ENCODE measurements at places on chromosomes 12 and 14.

DNA sequence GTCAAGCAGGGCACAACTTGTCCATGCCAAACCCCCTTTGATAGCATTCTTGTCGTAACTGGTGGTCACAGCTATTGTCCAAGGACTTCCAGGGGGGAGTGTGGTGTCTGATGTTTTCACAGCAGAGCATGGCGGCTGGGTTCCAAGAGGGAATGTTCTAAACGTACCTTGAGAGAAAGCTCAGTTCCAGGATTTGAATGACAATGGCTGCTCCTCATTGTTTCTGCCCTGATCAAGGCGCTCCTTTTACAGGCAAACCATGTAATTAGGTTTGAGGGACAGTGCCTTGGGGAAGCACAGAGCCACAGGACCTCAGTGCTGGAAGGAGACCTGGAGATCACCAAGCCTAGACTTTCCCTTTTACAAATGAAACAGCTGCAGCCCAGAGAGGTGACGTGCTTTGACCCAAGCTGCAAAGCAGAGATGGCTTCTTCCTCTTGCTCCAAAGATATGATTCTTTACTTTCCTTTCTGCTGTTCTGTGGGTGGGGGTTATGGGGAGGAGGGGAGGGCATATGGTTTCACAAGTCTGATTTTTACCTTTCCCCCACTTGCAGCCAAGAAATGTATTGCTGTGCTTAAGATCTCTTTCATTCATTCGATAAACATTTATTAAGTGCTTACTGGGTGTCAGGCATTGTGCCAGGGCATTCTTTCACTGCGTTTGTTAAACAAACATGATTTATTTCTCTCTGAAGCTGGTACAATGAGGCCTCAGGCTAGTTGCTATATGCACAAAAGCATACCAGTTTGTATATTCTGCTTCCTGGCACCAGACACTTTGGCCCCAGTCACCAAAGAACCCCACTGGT, 172.8 kb downstream of the KTN1 start:
- no peak for DNase-seq

GRCh38 chr12:6140651-6141447, 16.4 kb upstream of the VWF start:
- peak; percentile 70 for DNase-seq

DNA sequence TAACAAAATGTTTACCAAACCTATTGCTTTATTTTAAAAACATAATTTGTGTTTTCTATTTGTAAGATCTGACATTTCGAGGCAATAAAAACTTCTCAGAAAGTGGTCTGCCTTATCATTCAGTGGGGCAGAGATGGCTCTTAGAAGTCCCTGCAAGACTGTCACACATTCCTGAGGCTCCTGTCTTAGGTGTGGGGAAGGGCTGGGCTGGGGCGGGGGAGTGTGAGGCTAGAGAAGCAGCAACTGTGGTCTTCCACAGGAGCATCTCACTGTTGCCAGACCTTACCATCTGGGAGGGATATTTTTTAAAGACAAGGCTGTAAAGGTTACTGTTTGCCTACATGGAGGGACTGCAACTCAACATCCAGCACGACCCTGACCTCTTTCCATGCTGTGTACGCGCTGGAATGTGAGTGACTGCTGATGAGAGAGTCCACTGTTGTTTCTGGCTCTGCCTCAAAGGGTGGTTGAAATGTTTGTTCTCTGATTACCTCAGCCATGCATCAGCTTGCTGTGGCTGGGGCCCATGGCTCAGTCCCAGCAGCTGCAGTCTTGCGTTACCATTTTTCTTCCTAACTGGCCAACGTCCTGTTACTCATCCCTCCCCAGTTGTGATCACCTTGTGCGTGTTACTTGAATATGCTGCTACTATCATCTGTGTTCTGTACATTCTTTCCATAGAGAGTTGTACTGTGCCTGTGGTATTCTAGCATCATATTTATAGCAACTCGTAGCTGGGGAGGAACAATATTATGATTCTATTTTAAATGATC, 12.4 kb downstream of the ERG28 start:
- DNase-seq = no peak

- DNase-seq = no peak
Measured at GRCh38 chr12:81085832-81086231, 8.0 kb downstream of the ACSS3 start.

DNA sequence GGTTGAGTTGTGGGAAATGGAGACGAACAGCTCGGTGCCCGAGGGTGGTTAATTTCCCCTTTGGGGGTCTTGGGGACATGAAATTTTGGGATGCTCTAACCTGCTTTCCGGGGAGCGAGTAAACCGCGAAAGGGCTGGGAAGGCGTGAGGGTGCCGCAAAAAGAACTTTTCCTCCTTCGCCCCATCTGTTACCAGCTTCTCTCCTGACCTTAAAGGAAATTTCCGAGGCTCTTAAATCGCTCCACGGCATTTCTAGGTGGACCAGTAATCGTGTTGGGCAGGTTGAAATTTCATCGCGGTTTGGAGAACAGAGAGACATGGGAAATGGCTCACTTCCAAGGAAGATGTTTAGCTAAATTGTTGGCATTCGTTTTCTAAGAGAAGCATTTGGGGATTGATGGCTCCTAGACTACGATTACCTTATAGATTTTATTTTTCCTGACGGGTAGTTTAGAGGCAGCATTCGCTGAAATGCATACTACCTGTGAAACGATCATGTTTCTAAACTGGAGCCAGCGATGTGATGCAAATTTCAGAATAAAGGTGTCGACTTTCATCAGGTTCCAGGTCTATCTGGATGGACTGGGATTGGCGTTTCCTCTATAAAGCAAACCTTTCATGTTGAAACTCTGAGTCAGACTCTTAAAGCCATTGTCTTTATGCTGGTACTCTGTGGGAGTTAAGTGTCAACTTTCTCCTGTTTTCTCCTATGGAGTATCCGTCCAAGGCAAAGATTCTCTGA, 414.5 kb downstream of the PCNX1 start:
- no peak for DNase-seq

DNA sequence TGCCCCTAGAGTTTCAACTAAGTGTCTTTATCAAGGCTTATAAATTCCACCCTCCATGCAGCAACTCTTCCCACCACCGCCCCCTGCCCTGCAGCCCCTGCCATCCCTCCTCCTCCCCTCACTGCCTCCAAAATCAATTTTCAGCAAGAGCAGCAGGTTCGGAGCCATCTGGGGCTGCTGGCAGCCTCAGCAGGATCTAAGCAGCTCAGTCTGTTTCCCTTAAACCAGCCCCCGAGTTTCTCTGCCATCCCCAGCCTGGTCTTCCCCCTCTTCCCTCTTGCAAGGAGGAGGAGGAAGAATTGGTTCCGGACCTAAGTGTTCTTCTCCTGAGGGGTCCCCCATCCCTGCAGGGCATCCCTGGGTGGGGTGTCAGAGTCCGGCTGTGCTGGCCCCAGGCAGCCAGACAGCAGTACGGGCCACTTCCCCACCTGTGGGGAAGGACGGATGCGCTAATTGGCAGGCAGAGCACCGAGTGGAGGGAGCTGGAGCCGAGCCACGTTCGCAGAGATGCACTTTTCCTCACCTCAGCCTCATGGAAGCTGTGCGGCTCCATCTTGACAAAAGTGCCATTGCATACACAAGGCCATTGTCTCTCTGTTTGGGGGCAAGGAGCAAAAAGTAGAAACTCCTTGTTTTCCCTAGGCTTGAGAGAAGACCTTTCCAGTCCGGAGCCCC, 189.3 kb downstream of the KCNA5 start:
- DNase-seq = no peak

DNA sequence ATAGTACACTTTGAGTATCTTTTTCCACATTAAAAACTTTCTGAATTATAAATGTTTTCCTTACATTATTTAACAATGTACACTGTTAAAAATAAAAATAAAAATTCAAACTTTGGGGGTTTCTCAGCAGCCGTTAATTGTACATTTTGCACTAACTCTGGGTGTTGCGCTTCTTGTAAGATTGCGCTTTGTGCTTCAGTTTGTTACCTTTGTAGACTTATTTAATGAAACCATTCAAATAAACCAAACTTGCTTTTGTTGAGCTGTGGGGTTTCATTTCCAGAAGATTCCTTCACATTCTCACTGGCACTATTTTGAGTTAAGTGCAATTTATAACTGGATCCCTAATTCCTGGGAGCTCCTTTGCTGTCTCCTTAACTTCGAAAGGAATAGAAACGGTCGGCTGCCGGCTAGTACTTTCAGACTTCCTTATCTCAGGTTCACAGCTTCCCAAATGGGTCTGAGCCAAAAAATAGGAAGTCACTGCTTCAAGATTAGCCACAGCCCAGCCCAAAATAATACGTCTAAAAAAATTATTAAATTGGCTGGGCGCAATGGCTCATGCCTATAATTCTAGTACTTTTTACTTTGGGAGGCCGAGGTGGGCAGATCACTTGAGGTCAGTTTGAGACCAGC, 38.2 kb downstream of the RAD52 start:
- DNase-seq = peak; percentile 50

DNA sequence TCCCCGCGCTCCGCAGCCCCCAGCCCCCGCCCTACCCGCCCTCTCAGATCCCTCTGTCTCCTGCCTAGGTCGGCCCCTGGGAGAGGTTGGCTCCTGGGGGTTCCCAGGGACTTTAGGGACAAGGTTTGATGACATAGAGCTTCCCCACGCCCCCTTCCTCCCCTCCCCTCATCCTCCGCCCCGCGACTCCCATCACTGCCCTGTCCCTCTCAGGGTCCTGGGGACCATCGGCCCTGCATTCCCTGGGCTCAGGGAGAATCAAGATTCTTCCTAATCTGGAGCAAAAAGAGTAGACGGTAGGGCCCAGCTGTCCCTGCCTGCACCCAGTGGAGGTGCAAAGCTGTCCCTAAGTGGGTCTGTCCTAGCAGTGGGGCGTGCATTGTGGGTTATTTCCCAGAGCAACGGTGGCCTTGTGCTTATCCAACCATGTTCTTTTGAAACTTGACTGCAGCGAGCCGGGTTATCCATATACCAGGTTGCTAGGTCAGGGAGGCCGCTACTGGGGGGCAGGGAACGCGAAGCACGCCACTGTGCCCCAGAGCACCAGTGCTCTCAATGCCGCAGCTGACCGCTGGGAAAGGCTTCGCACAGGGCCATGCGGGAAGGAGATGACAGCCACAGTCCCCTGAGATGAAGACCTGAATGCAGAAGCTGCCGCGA, 124.4 kb upstream of the PRMT8 start:
- no peak for DNase-seq

DNA sequence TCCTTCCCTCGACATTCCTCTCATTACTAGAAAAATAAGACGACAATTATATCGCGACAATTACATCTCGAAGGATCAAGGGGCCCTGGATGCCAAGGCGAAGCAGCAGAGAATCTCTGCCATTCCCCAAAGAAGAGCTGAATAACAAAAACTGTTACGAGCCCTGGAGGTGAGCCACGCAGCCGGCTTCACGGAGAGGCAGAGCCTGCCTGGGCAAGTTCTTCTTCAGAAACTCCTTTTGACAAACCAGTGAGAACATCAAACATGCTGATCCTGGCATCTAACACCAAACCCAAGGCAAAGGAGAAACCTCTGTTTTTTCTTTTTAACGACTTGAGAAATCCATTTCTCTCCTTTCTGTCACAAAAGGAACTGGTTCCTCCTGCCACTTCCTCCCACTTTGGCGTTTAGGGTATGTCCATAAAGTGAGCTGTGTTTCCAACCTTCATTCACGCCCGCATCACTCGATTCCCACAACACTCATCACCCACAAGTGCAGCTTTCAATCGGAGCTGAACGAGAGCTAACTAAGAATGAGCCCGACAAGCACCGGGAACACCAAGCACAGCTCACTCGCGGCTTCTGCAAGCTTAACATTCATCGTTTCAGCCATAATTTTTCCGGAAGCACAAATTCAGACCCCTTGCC, 21.5 kb downstream of the CCDC88C start:
- no peak for DNase-seq

GRCh38 chr12:65208964-65209654, 39.7 kb downstream of the LEMD3 start:
- DNase-seq = no peak

DNA sequence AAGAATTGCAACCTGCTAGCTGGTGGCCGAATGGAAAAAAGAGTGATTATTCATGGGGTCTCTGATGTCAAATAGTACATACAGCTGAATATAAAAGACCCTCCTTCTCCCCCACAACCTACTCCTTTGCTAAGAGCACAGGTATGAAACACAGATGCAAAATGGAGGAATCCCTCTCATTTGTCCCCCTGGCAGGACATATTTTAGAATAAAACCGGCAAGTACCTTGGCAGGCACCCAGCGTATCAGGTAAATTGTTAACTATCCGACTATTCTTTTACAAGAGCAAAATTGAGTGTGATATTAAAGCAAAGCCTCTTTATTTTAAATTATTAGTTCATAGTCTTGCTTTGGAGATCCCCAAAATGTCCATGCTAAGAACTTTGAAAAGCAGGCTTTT, 73.7 kb upstream of the USP44 start:
- no peak for DNase-seq

DNA sequence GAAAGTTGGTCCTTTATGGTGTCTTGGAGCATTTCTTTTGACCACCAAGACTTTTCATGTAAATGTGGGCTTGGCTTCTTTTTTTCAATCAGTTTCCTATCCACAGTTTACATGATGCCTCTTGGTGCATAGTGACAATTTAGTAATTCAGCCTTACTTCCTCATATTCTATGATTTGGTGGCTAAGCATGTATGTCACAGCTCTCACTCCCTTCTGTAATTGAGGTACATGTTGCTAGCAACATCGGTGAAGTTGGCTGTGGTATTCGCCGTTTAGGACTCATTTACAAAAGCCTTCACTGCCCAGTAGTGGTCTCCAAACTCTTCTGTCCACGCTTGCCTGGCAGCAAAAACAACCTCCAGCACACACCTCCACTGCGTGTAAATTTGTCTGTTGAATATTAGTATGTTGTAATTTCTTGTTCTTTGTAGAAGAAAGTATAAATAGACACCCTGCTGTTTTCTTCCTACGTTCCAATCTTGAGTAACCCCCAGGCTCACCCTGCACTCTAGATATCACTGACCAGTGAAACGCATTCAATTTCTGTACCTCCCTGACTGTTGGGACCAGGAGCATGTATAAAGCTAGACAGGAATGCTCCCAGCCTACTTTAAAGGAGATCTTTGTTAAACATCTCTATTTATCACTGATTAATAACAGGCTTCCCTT, 90.4 kb downstream of the PPP2R5C start:
- DNase-seq = peak; percentile 54

DNA sequence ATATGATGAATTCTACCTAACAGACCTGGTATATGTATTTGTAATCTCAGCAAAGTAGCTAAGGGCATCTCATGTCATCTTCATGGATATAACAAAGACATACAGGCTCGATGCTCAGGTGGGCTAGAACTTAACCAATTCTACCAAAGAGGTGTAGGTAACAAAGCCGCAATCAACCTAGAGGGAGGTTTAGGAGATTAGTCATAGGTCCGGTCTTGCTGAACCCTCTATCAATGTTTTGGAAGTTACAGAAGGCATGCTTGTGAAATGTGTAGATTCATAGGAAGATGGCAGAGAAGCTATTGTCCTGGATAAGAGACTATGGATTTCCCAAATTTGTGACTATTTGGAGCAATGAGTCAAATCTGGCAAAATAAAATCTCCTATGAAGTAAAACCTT, 42.6 kb upstream of the SYCP3 start:
- DNase-seq = no peak

DNA sequence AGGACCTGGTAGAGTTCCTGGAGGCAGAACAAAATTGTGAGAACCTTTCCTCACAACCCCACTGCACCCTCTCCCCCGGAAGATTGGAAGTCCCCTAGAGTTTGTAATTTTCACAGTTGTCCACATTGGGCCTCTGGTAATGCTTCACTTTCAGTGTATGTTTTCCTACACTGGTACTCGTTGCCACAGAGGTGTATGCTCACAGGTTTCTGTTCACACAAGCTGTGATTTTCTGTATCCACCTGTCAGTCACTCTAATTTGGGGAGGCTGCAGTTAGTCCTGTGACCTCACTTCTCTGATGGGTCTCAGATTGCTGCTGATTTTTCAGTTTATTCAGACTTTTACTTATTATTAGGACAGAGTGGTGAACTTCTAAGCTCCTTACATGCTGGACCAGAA, 66.4 kb upstream of the BMP4 start:
- no peak for DNase-seq
